ENCODE measurements at places on chromosomes 7 and 10. TPM values are rescaled to one million over a fixed set of nuclear protein-coding genes. Genes with fewer than 3 reads are reported as not detected.

The HIPK2 gene
- 96.1 TPM for total RNA-seq

The CYP2C19 gene
- not detected for total RNA-seq

GRCh38 chr7:54917613-54918391 lies 101.0 kb upstream of the EGFR start:
- no peak for DNase-seq

GRCh38 chr10:114261076-114261475 lies 22.0 kb downstream of the VWA2 start:
- DNase-seq = no peak

All from right cardiac atrium (tissue), 5 donors.